ENCODE measurements at places on chromosomes 7 and 10.
A peak's percentile ranks its signal among the peaks of the same experiment; 100 is the strongest.

DNA sequence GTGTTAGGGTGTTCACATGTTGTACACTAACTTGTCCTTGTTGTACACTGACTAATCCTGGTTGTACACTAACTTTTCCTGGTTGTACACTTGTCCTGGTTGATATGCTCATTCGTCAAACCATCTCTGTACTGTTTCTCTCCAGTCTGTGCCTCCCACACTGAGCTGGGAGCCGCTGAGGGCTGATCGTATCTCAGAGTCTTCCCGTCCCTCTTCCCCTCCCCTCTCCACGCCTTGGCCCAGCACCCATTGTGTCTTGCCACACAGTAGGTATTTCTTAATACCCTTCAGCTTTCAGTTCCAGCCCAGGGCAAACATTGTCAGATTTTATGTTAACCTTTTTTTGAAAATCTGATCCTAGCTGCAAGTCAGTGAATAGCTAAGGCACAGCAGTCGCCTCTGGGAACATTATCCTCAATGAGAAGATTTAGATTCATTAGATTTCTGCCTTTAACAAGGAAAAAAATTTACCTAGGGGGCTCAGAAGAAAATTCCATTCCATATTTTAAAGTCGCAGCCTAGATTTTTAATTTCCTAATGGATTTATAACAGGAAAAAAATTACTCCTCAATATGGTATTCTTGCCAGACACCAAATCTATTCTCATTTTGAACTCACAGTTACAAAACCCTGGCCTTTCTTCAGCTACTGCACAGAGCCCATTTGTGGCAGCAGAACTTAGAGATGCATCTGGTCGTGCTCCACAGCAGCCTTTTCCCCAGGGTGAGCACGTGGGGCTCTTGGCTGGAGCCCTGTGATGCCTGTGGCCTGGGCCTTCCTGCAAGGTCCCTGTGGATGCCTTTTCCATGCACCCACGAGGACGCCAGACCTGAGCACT lies 33.0 kb upstream of the CHST15 start:
- no peak for DNase-seq

DNA sequence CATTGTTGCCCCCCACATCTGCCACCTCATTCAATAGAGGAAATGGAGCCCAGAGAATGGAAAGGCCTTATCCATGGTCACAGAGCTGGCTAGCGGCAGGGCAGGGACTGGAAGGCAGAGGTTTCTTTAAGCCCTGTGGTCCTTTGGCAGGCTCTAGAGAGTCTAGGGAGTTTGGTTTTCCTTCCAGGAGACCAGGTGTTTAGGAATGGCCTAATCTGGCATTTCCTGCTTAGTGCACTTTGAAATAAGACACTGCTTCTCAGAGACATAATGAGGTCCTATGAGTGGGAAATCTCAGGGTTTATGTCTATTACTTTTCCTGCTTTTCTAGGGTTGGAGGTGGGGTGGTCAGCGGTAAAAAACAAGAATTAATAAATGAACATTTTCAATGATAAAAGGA lies 6.1 kb downstream of the MARVELD1 start:
- DNase-seq, result no peak

DNA sequence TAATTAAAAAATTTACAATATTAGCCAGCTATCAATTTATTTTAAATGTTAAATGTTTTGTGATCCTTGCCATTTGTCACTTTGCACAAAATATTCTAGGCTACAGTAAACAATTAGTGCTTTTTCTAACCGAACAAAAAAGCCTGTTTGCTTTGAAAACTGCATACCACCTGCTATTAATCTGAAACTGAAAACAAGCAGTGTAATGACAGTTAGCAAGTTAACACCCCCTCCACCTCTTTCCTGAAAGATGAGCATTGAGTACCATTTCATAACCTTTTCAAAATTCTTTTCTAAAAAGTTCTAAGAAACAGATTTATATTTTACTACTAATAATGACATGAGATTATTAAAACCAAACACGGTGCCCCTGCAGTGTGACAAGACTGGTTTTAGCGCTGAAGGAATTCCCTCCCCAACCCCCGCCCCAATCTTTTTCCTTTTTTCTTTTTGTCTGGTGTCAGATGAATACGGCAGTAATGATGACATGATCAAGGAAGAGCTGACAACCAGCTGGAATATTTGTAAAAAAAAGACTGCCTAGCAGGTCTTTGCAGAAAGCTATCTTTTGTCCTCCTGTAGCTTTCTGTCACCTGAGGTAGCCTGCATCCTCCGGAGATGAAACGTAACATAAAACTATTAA lies 175.6 kb downstream of the CHCHD3 start:
- no peak for DNase-seq

GRCh38 chr10:88865281-88865876 lies 13.7 kb upstream of the ANKRD22 start:
- DNase-seq, result peak; percentile 35

DNA sequence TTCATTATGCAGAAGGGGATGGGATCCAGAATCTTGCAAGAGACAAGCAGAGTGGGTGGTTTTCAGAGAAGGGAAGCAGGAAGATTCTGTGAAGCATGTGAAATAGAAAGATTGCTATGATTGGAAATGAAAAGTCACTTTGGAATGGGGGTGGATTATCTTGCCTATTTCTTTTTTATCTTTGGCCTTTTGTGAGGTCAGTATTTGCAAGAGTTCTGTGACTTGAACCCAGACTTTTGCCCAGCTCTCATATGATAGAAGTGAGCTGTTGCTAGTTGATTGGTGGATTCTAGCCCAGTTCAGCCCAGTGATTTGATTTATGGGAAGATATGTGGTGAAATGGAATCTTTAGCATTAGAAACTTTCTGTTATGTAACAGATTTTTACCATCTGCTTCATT lies 17.1 kb downstream of the ENTPD7 start:
- peak; percentile 74 for DNase-seq

DNA sequence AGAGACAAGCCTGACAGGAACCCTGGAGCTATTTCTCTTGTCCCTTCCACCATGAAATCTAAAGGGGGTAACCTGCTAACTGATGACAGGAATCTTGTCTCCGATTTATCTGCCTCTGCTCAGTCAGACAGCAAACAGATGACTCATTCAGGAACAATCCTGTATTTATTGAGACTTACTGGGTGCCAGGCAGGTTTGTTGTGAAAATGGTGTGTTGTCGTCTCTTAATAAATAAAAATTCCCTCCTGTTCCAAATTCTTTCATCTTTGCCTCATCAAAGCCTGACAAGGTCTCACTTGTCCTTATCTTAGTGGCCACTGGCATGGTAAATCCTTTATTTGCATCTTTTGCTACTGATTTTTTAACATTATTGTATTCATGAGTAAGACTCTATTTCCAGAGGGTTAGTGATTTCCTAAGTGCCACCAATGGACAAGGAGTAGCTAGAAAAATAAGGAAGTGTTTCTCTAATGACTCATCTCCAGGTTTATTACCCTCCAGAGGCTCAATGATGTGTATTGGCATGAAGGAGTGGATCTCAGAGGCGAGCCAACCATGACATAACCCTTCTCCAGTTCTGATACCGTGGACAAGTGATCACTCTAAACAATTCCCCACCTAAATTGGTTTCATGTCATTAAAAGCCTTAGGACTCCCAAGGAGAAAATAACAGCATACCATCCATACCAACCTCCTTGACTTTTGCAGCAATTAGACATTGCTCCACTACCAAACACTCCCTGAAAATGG lies 724.0 kb downstream of the GRID1 start:
- peak; percentile 85 for DNase-seq

DNA sequence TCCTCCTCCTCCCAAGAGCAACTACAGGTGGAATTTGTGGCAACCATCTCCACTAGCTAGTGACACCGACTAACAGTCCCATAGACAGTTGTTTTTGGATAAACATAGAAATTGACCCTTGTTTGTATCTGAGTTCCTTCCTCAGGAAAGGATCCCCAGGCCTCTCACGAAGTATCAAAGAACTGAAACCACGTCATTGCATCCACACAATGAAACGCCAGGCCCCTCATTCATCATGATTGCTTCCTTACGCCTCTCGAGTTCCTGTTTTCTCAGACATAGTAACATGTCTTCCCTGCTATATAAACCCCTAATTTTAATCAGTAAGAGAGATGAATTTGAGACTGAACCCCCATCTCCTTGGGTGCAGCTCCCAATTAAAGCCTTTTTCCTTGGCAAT lies 18.1 kb downstream of the SLC35G1 start:
- DNase-seq, result no peak

- no peak for DNase-seq
Measured at GRCh38 chr10:6204063-6204340, 1.3 kb downstream of the PFKFB3 start.

DNA sequence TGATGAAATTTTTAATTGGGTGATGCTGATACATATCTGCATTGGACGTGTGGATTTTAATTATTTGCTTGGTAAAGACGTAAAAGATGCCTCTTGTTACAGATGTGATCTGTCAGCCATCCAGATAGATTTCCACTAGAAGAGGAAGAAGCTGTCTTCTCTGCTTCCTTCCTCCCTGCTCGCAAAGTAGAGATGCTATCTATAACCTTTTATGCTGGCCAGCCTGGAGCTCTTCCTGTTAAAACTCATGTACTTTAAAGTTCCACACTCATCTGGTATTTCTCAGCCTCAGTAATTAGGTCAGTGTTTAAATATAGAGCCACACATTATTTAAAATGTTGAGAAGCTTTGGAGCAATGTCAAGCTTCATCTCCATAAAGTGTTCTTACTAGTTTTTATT lies 51.2 kb upstream of the TMEM229A start:
- DNase-seq, result no peak

GRCh38 chr7:11212816-11213215 lies 239.1 kb downstream of the PHF14 start:
- no peak for DNase-seq

- DNase-seq, result no peak
Measured at GRCh38 chr10:71124921-71125748, 87.2 kb upstream of the UNC5B start.

DNA sequence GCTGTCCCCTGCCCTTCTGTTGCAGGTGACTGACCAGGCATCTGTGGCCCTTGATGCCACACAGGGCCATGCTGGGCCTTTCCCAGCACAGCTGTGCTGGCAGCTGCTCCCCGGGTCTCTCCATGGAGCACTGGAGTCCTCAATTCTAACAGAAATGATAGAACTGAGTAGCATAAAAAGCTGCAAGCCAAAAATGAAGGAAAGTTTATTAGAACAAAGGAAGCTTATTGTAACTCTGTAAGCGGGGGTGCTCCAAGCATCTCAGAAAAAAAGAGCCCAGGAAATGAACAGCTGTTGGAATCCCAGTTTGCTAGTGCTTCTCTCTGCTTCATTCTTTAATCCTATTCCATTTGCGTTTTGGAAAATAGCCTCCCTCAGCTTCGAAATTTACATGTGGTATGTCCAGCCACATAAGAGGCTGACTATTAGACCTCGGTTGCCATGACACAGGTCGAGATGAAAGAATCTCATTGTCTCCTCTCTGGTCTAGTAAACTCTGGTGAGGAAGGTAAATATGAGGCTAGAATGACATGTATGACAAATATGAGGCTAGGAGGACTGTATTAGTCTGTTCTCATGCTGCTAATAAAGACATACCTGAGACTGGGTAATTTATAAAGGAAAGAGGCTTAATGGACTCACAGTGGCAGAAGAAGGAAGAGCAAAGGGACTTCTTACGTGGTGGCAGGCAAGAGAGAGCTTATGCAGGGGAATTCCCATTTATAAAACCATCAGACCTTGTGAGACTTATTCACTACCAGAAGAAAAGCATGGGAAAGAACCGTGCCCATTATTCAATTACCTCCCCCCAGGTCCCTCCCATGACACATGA lies 23.7 kb downstream of the EPDR1 start:
- DNase-seq, result no peak

DNA sequence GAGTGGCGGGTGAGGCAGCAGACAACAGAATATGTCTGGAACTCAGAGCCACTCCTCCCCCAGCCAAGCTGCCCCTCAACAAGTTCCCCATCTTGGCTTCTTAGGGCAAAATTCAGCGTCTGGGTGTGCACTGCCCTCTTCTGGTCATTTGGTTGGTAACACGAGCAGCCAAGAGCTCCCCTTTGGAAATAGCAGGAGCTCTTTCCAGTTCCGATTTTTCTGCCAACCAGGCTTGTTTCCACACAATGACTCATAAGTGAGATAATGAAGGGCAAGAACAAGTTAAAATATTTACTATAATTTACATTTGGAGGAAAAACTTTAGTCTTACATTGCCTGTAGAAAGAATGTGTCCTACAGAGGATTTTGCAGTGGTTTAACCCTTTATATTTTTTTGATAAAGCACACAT lies 70.5 kb downstream of the ADCYAP1R1 start:
- DNase-seq, result peak; percentile 90
